H4 (cell line): ENCODE measurements at places on chromosomes 6 and 20. TPM values are rescaled to one million over a fixed set of nuclear protein-coding genes. Genes with fewer than 3 reads are reported as not detected.
A peak's percentile ranks its signal among the peaks of the same experiment; 100 is the strongest.

DNA sequence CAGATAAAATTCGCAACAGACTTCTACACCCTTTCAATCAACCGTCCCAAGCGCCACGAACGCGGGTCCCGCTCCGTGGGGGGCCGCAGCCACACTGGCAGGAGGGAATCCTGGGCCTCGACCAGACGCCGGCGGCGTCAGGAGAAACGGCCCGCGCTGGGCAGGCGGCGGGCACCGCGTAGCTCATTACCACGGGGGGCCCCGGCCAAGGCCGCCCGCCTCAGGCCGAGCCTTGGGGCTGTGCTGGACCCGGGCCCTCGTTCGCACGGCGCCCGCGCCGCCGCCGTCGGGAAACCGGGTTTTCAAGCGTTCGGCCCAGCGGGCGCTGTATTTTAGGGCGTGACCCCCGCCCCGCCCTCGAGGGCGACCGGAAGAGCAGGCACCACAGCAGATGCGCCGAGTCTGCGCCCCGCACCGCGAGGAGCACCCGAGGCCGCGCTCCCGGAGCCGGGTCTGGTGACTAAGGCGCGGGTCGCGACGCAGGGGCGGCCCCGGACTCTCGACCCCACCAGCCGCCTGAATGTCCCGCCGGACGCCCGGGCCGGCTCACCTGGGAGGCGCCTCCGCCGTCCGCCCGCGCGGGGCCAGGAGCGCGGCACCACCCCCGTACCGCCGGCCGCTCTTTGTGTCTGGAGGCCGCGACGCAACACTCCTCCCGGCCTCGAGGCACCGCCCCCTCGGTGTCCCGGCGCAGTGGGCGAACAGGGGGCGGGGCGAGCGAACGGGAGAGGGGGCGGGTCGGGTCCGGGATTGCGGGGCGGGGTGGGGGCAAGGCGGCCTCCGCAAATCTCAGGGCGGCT lies at the start of gene NINL:
Gene NINL (minus strand): TSS at position 627 of the 800 bp plus-strand sequence. CDS start 58,944 bp downstream, outside the sequence.
- DNase-seq = peak; percentile 39

FABP7 gene
- not detected in 2 replicates for total RNA-seq

DNA sequence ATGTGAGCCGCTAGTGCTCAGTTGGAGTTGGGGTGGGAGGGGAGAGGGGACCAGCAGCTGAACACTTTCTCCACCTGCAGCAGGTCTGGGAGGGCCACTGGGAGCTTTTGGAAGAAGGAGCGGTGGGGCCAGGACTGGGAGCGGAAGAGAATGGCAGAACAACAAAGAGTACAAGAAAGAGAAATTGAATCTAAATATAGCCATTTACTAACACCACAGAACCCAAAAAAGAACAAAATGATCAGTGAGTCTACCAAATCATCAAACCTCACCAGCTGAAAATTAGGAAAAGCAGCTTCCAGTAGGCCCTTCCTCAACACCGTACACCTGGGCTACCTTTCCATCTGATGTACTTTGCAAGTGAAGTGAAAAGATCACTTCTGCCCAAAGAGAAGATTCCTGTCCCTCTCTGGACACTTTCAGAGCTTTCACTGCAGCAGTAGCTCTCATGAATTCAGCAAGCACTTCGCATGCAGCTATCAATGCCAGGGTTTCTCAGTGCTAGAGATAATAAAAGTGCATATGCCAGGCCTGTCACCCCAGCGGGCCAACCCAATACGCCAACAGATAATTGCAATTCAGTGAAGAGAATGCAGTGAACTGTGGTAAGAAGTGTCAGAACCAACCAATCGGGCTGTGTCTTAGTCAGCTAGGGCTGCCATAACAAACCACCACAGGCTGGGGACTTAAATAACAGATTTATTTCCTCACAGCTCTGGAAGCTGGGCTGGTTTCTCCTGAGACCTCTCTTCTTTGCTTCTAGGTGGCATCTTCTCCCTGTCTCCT lies 597 bp downstream of the LY86 start:
- DNase-seq = no peak

- no peak for DNase-seq
Observed at GRCh38 chr6:109373762-109374161, 8.5 kb downstream of the CD164 start.

DZANK1 gene
- total RNA-seq = 0.66 and 0.80 TPM in 2 replicates

DNA sequence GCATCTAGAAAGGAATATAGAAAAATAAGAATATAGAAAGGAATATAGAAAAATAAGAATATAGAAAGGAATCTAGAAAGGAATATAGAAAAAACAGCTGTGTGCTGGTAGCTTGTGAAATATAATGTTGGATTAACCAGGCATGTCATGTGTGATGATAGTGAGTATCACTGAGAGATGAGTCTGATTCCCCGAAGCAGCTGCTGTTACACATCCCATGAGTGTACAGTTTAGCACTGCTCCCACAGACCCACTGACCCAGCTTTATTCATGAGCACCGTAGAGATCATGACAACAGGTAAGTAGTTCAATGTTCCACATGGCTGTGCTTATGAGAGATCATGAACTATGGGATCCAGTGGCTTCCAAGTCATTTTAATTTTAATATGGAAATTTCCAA lies 64.8 kb downstream of the SLC22A3 start:
- no peak for DNase-seq

FKBP5 gene
- 2.0 and 3.4 TPM in 2 replicates for total RNA-seq

TRIM40 gene
- total RNA-seq = not detected in 2 replicates

RFX6 gene
- not detected in 2 replicates for total RNA-seq

TBPL1 gene
- total RNA-seq = 32.3 and 52.0 TPM in 2 replicates

GRCh38 chr20:53785320-53785719 lies 191.7 kb upstream of the ZNF217 start:
- DNase-seq = no peak

DNA sequence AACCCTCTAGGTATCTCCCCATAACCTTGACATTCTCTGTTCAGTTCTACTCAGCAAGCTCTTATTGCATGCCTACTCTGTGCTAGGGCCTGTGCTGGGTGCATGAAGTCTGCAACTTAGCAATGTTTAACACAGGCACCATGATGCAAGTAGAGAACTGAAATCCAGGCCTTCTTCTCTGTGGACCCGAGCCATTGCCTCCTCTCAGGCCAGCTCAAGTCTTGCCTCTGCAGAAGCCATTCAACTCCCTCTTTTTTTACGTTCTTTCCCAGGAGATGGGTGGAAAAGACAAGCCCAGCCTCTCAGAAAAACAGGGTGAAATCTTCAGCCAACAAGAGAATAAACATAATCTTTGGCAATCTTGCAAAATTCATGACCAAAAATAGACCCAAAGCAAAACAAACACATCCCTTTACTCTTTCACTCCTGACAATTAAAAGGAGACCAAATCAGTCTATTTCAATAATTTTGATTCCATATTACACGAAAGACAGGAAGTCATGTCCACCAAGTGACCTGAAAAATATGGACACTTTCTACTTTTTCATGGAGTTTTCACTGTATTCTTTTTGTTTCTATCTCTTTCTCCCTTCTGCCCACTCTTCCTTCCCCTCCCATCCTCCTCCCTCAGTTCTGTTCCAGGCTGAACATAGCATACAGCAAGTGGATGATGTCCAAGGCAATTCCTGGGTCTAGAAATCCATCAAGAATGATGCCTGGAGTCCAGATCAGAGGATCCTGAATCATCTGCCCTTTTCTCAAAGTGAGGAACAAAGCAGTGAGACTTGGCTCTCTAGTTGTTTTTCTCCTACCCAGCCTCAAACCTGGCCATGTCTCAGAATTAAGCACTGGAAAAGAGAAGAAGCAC lies 45.4 kb upstream of the MOCS1 start:
- no peak for DNase-seq

- no peak for DNase-seq
Observed at GRCh38 chr6:125924169-125924568, 32.4 kb upstream of the HINT3 start.

DNA sequence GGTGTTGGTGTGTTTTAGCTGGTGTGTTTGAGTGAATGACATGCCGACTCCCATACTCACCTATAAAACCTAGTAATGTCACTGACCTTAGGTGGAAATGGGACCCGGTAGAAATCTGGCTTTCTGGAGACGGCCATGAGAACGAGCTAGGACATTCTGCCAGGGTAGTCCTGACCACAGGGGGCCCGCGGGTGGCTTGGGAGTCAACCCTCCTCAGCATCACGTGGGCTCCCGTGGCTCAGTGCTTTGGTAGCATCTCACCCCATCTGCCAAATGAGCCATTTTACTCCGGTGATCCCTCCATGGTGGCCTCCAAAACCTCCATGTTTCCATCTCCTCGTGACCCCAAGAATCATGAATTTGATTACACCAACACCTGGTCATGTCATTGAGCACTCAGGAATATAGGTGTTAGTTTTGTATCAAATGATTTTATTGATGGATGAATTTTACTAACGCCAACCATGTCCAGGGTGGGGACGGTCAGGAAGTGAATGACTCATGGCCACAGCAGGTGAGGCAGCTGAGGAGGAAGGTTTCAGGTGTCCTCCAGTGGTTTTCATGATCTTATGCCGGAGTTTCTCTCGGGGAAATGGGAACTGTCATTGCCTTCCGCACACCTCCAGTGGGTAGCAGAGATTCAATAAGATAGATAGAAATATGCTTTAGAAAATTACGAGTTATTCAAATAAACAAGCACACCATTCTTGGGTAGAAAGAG lies 195.0 kb downstream of the SYNDIG1 start:
- DNase-seq = no peak

FKBP1C gene
- total RNA-seq = 0.14 and 0.15 TPM in 2 replicates

GRCh38 chr6:166987930-166988329 lies 11.3 kb upstream of the CEP43 start:
- no peak for DNase-seq

KCNK17 gene
- total RNA-seq = not detected in 2 replicates

ZFAND3 gene
- 7.4 and 9.2 TPM in 2 replicates for total RNA-seq

- DNase-seq = no peak
Observed at GRCh38 chr6:121884620-121885019, 449.2 kb downstream of the GJA1 start.

DNA sequence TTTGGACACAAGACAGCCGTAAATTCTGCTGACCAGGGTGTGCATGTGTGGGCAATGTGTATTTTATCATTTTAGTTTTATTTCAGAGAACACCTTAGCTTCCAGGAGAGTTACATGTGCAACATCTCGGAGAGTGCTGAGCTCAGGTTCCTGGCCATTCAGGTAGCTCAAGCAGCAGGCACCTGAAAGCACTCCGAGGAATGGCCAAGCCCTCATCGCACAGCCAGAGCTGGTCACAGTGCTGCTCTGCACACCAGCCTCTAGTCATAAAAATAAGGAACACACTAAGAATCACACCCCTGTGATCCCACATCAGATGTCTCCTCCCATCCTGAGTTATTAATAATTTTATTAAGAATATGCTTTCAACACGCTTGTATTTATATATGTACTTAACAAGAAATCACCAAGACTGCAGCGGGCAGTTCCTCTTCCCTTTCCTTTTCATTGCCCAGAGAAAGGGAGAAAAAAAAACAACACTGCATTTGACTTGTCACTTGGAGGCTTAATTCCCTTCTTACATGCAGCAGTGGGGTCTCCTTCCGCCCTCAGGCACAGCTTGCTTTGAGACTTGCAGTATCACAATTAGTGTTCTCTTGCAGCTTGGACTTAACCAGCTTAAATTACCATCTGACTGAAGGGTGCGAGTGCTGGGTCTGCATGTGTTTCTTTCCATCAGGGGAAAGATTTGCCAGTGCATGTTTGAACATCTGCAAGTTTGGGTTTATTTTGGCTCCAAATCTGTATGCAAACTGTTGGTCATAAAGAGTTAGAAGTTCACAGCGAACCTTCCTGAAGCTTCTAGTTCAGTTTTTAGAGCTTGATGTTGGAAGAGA lies 36.0 kb upstream of the IRF4 start:
- DNase-seq = no peak

GRCh38 chr6:66553441-66553840 lies 846.4 kb upstream of the EYS start:
- DNase-seq = no peak

GRCh38 chr6:169794317-169795055 lies 43.1 kb downstream of the ERMARD start:
- no peak for DNase-seq

WFDC12 gene
- total RNA-seq = not detected in 2 replicates

- no peak for DNase-seq
Observed at GRCh38 chr6:167936051-167936450, 61.4 kb upstream of the KIF25 start.

- DNase-seq = no peak
Observed at GRCh38 chr6:9499709-9500108, 915.2 kb downstream of the TFAP2A start.

WFDC10B gene
- total RNA-seq = not detected in 2 replicates

DNA sequence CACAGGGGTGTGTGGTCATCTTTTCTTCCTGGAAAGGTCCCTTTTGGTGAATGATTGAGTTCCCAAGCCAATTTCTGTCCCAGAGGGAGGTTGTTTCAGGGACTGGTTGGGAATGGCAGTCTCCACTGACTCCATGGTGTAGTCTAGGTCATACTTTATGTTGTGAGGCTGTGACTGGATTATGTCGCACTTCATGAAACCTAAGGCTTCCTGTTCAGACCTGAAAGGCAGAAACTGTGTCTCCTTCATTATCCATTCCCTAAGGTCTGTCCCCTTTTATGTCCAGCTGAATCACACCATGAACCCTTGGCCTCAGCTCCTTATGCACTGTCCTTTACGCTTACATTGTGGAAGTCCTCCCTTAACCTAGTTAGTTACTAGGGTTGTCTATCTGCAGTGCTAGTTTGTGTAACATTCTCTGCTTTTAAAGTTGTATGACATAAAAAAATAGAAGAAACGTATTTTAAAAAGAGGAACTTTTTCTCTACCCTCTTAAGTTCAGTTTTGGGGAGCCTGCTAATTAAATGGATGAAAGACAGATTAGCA lies 191.3 kb downstream of the JARID2 start:
- DNase-seq = no peak

DNA sequence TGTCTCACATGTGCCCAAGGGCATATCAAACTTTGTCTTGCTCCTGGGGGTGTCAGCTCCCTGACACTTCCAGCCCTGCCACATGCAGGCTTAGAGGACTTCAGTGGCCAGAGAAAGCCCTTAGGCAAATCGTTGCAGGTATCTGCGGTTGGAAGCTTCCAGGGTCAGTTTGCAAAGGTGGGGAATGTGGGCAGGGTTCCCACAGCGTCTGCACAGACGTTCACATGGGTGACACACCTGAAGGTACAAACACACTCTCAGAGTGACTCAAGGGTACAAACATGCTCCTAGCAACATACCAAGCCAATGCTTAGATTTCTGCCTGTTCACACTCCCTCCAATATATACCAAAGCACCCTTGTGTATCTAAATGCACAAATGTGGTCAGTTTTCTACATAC lies 30.0 kb downstream of the VSTM2L start:
- no peak for DNase-seq

PGC gene
- total RNA-seq = not detected in 2 replicates

DNA sequence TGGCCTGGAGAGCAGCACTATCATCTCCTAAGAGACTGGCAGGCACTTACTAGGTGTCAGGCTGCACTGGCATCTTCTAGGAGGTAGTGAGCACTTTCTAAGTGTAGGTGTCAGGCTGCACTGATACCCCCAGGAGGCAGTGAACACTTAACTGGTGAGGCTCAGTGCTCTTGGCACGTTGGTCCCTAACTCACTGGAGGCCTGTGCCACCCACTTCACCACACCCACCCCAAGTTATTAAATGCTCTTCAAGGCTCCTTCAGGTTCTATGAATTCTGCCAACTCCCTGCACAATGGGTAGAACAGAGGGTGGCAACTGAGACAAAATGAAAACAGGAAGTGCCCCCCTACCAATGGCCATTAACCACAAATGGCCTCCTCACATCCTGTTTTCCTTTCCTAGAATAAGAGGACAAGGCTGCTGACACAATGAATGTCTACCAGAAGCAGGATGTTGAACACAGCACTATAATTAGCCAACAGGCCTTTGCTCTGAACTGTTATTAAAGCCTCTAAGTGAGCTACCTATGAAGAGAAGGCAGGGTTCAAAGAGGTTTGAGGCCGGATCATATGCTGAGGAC lies 29.4 kb downstream of the NCOA5 start:
- no peak for DNase-seq

- DNase-seq = no peak
Observed at GRCh38 chr6:13413900-13414555, 73.4 kb downstream of the GFOD1 start.

GRCh38 chr6:43318011-43318410 lies 9.4 kb upstream of the CRIP3 start:
- DNase-seq = no peak
